ENCODE measurements at places on chromosomes 11 and 22.

DNA sequence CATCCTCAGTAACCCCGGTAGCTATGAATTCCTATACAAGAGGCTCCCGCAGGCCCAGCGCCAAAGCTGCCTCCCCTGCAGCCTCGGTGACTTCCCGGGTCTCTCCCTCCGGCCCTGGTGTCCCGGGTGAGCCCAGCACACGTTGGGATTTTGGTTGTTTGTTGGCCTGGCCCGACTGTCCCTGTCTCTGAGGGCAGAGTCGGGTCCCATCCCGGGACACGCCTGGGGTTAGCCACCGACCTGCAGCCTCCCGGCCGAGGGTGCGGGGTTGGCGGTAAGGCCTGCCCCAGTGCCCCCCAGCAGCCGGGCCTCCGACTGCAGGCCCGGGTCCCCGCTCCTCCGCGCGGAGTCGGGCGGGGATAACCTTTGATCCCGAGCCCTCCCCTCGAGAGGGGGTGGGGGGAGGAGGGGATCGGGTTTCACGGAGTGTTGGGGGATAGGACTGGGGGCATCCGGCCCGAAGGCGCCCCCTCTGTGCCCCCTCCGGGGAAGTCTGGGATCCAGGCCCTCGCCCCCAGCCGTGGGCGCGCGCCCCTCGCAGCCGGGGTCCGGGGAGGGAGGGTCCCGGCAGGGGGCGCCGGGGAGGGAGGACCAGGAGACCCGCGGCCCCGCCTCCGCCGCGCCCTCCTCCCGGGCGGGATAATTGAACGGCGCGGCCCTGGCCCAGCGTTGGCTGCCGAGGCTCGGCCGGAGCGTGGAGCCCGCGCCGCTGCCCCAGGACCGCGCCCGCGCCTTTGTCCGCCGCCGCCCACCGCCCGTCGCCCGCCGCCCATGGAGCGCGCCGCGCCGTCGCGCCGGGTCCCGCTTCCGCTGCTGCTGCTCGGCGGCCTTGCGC is at the start of gene FBLN1:
Gene FBLN1 (plus strand): TSS at position 669 of the 835 bp plus-strand sequence. CDS start 103 bp downstream, at position 772.
- no peak for DNase-seq

DNA sequence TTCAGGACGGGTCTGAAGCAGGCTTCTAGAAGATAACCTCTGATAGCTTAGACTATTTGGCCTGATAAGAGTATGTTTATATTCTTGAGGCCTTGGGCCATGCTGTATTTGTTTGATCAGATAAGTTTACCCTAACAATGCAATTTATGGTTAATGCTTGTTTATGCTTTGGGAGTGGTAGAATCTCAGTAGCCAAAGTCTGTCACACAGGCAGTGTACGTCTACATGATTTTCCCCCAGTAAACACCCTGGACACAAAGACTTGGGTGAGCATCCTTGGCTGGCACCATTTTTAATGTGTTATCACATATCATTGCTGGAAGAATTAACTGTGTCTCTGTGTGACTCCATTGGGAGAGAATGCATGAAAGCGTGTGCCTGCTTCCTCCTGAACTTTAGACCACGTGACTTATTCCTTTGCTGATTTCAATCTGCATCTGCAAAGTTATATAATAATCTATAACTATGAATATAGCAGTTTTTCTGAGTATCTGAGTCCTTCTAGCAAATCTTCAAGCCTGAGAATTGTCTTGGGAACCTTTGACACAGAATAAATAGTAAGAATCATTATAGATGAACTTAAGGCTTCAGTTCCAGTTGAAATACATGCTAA is 172.4 kb downstream of the CASP12 start:
- DNase-seq = no peak

GRCh38 chr11:108847298-108847990 is 182.6 kb downstream of the DDX10 start:
- DNase-seq = no peak

- DNase-seq = no peak
Measured at GRCh38 chr11:5941951-5942350, at the start of gene OR56A3. TSS of gene OR56A3 (plus strand) at chr11:5942251. CDS start at chr11:5947347, 5,096 bp downstream.

DNA sequence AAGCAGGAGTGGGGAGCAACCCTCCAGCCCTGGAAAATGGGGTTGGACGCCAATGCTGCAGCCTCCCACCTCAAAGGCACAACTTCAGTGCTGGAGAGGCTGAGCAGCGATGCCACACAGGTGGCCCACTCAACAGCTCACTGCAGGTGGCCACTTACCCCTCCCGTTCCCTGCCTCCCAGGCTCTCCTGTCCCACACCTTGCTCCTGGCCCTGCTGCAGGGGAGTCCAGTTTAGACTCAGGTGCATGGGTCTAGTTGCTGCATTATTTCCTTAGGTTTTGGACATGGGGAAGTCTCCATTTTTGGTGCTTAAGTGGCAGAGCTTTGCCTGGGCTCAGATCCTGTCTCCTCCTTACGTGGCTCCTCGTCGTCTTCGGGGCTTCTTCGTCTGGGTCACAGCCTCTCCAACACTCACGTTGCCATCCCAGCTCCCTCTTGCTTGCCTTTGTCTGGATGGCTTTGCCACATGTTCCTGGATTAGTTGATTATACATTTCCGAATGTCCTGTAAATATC is 898.3 kb downstream of the BRD1 start:
- no peak for DNase-seq

DNA sequence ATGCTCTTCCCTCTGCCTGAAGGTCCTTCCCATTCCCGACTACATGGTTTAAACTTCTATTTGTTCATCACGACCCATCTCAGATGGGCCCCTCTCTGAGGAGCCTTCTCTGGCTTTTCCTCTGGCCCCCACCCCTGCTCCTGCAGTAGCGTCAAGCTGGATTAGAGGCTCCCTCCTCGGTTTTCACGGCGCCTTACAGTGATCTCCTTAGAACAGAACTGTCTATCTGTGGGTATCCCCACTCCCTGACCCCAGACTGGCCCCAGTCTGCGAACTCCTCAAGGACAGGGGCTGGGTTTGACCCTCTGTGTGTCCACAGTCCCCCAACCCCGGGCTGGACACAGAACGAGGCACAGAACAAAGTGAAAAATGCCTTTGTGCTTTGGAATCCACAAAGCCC is 2.8 kb downstream of the PLEKHB1 start:
- no peak for DNase-seq

- DNase-seq = peak; percentile 73
Measured at GRCh38 chr22:37121887-37122591, 12.5 kb upstream of the TMPRSS6 start.

DNA sequence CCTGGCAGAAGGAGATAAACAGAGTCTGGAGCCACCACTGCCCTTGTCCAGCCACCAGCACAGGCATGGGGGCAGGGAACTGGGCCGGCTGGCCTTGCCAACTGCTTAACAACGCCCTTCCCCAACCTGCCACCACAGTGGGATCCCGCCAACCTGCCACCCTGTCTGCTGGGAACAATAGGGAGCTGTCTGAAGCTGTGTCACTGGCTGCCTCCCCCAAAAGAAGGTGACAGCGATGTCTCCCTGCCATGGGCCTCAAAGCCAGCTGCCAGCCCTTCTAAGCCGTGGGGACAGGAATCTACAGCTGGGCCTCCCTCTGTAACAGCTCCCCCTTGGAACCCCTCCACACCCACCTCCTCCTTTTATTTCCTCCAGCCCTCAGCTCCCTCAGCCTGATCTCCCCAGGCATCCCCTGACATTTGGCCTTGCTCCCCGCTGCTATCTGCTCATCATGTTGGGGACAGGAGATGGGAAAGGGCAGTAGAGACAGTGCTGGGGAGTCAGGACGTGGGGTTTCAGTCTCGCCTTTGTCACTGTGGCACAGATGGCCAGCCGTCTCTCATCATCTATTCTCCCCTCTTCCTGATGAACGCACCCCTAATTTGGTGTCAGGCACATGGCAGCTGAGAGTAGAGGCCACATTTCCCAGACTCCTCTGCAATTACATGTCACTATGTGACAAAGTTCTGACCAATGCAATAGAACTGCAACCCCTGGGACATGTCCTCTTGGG is 51.3 kb upstream of the PRDM11 start:
- DNase-seq = no peak

- no peak for DNase-seq
Measured at GRCh38 chr11:123152951-123153350, 42.1 kb downstream of the CLMP start.

GRCh38 chr11:210122-210802 is 2.8 kb downstream of the RIC8A start:
- no peak for DNase-seq

DNA sequence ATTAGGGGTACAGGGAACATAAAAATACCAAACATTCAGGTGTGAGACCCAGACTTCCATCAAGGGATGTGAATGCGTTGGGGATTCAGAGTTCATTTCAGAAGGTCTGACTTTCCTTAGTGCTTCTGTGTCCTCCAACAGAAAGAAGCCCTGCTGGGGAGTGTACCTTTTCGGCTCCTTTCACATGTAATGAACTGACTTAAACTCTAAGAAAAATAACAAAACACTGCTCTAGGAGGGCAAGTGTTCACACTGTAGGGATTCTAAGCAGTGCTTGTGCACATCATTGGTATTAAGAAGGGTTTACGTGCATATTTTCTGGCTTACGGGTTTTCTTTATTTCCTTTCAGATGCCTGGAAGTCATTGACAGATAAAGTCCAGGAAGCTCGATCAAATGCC is 15.7 kb upstream of the TTC36 start:
- DNase-seq = no peak

DNA sequence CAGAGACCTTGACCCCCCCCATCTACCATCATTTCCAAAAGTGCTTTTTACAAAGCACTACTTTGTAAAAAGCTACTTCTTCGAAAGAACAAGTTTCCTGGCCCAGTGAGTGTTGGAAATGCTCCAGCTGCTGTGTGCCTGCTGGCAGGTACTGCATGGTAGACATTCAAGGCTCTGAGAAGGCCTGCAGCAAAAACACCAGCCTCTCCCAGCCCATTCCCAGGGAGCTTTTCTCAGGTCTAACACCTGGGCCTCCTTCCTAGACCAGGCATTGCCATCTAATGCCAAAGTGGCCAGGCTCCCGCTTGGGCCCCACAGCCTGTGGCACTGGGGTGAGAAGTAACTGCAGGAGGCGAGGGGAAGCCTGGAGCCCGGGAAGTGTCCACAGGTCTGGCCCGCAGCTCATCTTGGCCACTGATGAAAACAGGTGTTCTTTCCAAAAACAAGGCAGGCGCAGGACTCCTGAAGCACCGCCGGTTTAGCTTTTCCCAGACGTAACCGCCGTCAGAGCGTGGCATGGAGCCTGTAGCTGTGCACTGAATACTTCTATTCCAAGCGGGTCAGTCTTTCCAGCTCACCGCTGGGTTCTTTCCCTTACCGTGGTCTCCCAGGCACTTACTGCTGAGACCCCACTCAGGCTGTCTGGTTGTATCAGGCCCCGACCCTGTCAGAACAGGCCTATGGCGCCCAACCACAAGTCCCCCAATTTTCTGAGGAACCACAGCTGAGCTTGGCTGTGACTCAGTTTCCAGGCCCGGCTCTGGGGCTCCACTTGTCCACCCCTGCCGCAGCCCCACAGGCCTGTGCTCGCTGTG is 1.2 kb upstream of the TCIRG1 start:
- DNase-seq = no peak

- DNase-seq = no peak
Measured at GRCh38 chr11:37968148-37968547, 1370.1 kb upstream of the RAG2 start.

DNA sequence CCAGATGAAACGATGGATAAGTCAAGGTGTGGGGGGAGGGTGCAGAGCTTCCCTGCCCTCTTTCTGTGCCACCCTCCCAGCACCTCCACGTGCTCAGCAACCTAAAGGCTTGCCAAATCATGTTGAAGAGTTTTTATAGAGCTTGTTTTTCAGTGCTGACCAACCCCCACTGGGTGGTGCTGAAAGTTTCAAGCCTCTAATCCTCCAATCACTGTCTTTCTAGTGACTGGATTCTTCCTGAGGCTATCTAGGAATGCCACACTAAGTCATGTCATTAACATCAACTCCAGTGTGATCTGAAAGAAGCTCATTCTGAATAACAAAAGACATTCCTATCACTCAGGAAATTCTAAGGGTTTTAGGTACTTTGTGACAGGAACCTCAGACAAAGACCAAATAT is 382.6 kb downstream of the DYNC2H1 start:
- DNase-seq = no peak

DNA sequence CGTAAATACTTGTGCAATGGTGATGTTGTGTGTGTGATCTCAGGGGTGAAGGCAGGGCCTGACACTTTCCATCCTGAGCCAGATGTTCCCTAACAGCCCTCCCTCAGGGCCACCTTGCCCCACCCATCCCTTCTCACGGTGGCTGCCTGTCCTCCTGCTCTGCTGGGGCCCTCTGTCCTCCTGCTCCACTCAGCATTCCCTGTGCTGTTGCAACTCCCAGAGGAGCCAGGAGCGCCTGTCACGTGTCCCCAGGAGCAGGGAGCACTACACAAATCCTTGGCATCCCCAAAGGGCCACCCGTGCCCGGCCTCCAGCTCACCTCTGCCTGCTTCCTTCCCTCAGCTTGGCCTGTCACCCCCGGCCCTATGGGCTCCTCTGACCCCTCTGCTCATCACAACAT is 10.2 kb upstream of the CSNK1E start:
- DNase-seq = no peak

- no peak for DNase-seq
Measured at GRCh38 chr11:65537296-65537597, 12.4 kb downstream of the SCYL1 start.

DNA sequence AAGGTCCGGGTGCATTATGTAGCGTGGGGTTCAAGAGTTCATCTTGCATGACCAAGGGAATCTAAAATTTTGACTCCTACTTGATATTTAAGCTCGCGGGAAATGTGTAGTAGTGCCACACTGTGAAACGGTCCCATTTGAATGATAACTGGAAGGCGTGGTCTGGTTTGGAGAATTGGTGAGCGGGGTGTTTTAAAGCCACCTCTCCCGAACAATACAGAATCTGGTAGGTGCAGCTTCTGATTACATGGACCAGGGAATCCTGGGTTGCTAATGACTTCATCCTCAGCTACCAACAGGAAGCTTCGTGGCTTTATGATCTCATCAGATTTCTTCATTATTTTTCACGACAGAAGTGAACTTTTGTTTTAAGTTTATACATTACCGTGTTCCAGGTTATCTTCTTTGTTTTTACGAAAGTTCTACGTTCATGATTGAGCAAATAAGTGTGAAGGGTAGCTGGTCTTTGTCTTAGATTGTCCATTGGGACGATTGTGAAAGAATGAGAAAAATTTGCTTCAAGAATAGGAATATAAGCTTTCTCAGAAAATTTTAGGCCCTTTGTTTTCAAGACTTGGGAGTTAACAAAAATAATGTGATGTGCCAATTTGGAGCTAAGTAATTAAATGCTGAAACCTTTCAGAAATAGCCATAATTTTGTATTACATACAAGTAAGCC is 1.7 kb downstream of the QSER1 start:
- peak; percentile 39 for DNase-seq

DNA sequence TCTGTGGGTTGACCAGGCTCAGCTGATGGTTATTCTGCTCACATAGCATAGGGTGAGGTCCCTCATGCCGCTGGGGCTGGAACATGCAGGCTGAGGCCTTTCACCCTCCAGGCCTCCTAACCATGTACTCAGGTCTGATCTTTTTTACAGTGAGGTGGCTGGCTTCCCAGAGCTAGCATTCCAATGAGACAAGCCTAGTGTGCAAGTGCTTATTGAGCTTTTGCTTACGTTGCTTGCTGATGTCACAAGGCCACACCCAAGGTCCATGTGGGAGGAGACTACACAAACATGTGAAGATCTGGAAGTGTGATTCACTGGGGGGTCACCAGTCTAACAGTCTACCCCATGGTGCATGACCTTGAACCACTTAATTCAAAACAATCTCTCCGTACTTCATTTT is 33.9 kb downstream of the ISX start:
- no peak for DNase-seq
